ENCODE measurements at places on chromosomes 7 and 10. TPM values are rescaled to one million over a fixed set of nuclear protein-coding genes. Genes with fewer than 3 reads are reported as not detected.

- H3K27ac ChIP-seq, result no peak overlapping the region
- H3K4me1 ChIP-seq, result no peaks in the 10 kb centered on the region
- H3K4me3 ChIP-seq, result no peak overlapping the region
- DNase-seq, result no peak
These were observed 105.2 kb downstream of the TCERG1L start for GRCh38 chr10:131206111-131206995.

- H3K4me3 ChIP-seq, result no peak overlapping the region
- H3K27ac ChIP-seq, result no peak overlapping the region
- no peaks in the 10 kb centered on the region for H3K27me3 ChIP-seq
- no peak for DNase-seq
These were observed 52.3 kb upstream of the SEPHS1 start for GRCh38 chr10:13400196-13400965.

GRCh38 chr7:91767820-91768219 is 112.7 kb downstream of the MTERF1 start:
- H3K4me1 ChIP-seq, result peaks cover 7% of the 10 kb centered on the region
- H3K36me3 ChIP-seq, result no peaks in the 10 kb centered on the region
- H3K4me3 ChIP-seq, result no peak overlapping the region
- no peak overlapping the region for H3K27ac ChIP-seq
- H3K27me3 ChIP-seq, result no peaks in the 10 kb centered on the region

GRCh38 chr7:31074120-31074383 is 21.9 kb downstream of the ADCYAP1R1 start:
- DNase-seq, result no peak
- no peaks in the 10 kb centered on the region for H3K36me3 ChIP-seq

The ERVW-1 gene
- total RNA-seq, result 0.15 TPM

- H3K27ac ChIP-seq, result no peak within 1 kb of the TSS
- no peaks in the 10 kb centered on the region for H3K36me3 ChIP-seq
- H3K27me3 ChIP-seq, result no peaks in the 10 kb centered on the region
- DNase-seq, result no peak
- H3K4me3 ChIP-seq, result no peak within 1 kb of the TSS
- peaks cover 9% of the 10 kb centered on the region for H3K4me1 ChIP-seq
These were observed at the start of gene TDRD1 for GRCh38 chr10:114179148-114179547. TSS of gene TDRD1 (plus strand) at chr10:114179353. CDS start at chr10:114187832, 8,479 bp downstream.

DNA sequence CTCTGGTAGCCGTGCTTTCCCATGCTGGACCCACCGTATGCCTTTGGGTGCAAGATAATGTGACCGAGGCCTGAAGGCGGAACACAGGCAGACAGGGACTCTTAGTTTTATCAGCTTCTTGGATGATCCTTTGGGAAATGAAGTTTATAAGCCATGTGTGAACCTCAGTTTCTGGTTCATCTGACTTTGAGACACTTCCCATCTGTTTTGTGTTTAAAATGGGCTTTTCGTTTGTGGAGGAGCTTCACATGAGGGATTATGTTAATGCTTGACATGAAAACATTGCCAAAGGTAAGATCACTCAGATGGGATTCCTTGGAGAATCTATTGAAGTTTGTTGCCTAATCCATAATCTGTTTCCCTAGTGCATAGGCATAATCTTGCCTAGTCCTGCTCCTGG is 249.8 kb upstream of the LYZL1 start:
- no peak overlapping the region for H3K27ac ChIP-seq
- no peak overlapping the region for H3K4me3 ChIP-seq
- DNase-seq, result no peak
- H3K36me3 ChIP-seq, result no peaks in the 10 kb centered on the region
- no peaks in the 10 kb centered on the region for H3K27me3 ChIP-seq

DNA sequence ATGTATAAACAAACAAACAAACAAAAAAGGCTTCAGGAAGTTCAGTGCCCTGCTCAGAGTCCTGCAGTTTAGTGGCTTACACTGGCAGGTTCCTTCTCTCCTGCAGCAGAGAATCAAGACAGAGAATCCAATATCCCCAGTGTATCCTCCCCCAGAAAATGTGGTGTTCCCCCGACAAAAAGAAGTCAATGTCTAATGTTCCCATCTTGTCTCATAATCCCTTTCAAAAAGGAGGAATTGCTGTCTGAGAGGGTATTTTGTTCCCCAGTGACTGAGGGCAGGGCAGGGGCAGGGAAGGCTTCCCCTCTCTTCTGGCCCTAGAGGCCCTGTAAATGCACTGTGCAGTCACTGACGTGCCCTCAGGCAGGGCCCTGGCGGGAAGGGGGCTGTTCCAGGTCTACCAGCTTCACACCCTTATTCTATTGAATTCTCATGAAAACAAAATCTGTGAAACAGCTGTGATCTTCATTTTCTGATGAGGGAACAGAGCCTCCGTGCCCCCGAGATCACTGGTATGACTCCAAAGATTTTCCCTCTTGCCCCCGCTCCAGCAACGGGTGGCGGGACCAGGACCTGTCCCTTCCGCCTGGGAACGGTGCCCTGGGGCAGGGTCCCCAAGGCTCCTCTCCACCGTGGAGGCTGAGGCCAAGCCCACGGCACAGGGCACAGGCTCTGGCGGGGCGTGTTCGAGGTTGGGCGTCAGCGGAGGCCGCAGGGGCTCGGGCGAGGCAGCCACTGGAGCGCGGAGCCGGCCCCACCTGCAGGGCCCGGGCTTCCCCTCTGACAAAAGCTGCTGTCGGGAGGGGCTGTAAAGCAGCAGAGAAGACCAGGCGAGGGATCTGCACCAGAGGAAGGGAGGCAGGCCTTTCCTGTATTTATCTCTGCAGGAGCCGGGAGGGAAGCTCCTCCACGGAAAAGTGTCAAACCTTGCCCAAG is 13.4 kb upstream of the WDFY4 start:
- no peak overlapping the region for H3K27ac ChIP-seq
- no peak overlapping the region for H3K4me3 ChIP-seq
- peaks cover 11% of the 10 kb centered on the region for H3K27me3 ChIP-seq
- DNase-seq, result no peak

- no peaks in the 10 kb centered on the region for H3K27me3 ChIP-seq
- no peaks in the 10 kb centered on the region for H3K4me1 ChIP-seq
- no peak overlapping the region for H3K27ac ChIP-seq
- no peaks in the 10 kb centered on the region for H3K36me3 ChIP-seq
- no peak overlapping the region for H3K4me3 ChIP-seq
These were observed 41.4 kb downstream of the STAM start for GRCh38 chr10:17685233-17685840.

DNA sequence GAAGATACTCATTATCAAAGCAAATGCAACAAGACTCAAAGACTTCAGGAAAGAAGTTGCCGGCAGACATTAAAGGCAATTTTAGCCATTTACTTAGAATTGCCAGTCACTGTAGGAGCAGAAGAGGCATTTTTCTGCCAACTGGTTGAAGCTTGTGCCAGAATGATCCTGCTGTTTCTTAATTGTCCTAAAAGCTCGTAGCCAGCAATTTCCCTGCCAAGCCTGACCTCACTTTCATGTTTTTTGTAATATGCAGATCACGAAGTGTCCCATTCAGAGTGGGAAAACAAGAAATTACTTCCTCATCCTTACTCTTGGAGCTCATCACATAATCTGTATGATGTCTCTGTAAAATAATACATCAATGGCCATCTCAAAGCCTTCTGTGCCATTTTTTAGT is 130.9 kb upstream of the ANKRD1 start:
- peaks cover 8% of the 10 kb centered on the region for H3K4me1 ChIP-seq
- no peak overlapping the region for H3K4me3 ChIP-seq
- no peaks in the 10 kb centered on the region for H3K27me3 ChIP-seq
- DNase-seq, result peak; percentile 67

- no peak overlapping the region for H3K27ac ChIP-seq
- no peak for DNase-seq
- H3K36me3 ChIP-seq, result no peaks in the 10 kb centered on the region
- peaks cover 10% of the 10 kb centered on the region for H3K4me1 ChIP-seq
- no peak overlapping the region for H3K4me3 ChIP-seq
These were observed 131.5 kb downstream of the ANLN start for GRCh38 chr7:36521133-36521532.

- peaks cover 15% of the 10 kb centered on the region for H3K36me3 ChIP-seq
- peaks cover 14% of the 10 kb centered on the region for H3K4me1 ChIP-seq
- H3K4me3 ChIP-seq, result no peak overlapping the region
- DNase-seq, result peak; percentile 85
These were observed 14.6 kb downstream of the IFIT3 start for GRCh38 chr10:89342206-89342958.

DNA sequence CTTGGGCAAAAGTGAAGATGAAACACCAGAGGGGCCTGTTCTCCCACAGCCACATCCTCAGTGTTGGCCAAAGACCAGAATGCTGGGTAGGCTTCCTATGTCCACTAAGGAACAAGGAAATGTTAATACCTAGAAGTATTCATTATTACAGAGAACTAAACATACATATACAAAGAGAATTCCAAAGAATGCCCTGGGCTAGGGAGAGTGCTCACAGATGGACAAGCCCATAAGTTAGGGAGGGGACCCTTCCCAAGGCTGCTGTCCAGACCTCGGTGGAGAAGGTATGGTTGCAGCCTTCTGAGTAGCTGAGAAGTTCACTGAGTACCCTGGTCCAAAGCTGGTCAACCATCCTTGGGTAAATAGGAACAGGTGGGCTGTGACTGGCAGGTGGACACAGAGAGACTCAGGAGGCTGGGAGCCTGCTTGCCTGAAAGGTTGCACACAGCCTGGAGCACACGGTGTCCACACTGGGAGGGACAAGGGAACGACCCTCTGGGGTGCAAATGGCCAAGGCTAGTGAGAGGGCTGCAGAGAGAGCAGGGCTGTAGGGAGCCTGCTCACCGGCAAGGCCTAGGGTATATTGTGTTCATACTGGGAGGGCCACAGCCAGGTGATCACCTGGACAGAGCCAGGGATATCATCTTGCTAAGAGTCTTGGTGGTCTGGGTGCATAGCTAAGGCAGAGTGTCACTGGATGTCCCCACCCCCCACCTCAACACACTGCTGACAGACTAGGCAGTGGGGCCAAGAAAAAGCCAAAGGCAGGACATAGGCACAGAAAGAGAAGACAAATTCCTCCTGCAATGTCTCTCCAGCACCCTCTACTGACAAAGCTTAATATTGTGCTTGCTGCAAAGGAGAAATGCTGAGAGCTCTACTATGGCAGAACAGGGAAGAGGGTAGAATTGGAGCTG is 40.3 kb downstream of the CPVL start:
- H3K36me3 ChIP-seq, result no peaks in the 10 kb centered on the region
- no peak overlapping the region for H3K4me3 ChIP-seq
- H3K4me1 ChIP-seq, result peaks cover 12% of the 10 kb centered on the region
- no peak overlapping the region for H3K27ac ChIP-seq

GRCh38 chr10:8045726-8046494 is 8.6 kb upstream of the GATA3 start:
- no peaks in the 10 kb centered on the region for H3K36me3 ChIP-seq
- no peak for DNase-seq
- peak overlapping the region; percentile 44 for H3K4me3 ChIP-seq
- H3K27ac ChIP-seq, result no peak overlapping the region

- H3K4me3 ChIP-seq, result no peak overlapping the region
- no peak for DNase-seq
- H3K27me3 ChIP-seq, result no peaks in the 10 kb centered on the region
- peaks cover 23% of the 10 kb centered on the region for H3K4me1 ChIP-seq
- H3K36me3 ChIP-seq, result no peaks in the 10 kb centered on the region
These were observed 22.3 kb downstream of the BZW2 start for GRCh38 chr7:16668049-16668858.

The GPR26 gene
- total RNA-seq, result not detected

- H3K27me3 ChIP-seq, result no peaks in the 10 kb centered on the region
- DNase-seq, result no peak
- no peak overlapping the region for H3K27ac ChIP-seq
- no peaks in the 10 kb centered on the region for H3K36me3 ChIP-seq
- H3K4me1 ChIP-seq, result no peaks in the 10 kb centered on the region
These were observed 16.7 kb upstream of the C10orf90 start for GRCh38 chr10:126687121-126687606.

- DNase-seq, result no peak
- H3K27me3 ChIP-seq, result no peaks in the 10 kb centered on the region
- H3K4me3 ChIP-seq, result no peak overlapping the region
- H3K36me3 ChIP-seq, result no peaks in the 10 kb centered on the region
- no peaks in the 10 kb centered on the region for H3K4me1 ChIP-seq
These were observed 119.5 kb upstream of the AGK start for GRCh38 chr7:141431711-141432110.

The FKBP6 gene
- total RNA-seq, result not detected

DNA sequence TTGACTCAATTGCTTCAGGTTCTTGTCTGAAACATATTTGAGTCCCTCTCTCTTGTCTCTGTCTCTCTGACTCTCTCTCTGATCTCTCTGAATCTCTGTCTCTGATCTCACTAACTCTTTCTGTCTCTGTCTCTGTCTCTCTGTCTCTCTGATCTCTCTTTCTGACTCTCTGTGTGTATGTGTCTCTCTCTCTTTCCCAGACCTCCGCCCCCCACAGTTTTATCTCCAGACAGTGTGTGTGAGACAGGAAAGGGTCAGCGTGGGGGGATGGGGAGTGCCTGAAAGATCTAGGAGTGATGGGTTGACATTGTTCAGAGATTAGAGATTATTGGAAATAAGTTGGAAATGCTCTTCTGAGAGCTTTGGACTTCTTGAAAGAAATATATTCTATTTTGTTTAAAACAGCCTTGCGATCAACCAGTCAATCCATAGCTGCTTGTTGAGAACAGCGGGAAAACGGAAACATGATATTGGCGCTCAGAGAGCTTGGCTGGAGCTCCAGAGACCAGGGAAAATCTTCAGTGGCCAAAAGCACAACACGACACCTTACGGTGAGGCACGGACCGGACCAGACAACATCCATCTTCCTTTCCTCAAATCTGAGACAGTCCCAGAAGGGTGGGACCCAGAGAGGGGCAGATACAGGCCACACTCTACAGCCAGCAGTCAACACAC is 35.5 kb downstream of the CALML3 start:
- no peak overlapping the region for H3K27ac ChIP-seq
- DNase-seq, result peak; percentile 47
- peaks cover 20% of the 10 kb centered on the region for H3K4me1 ChIP-seq
- no peaks in the 10 kb centered on the region for H3K36me3 ChIP-seq

- DNase-seq, result peak; percentile 98
- H3K36me3 ChIP-seq, result peaks cover 19% of the 10 kb centered on the region
- H3K27me3 ChIP-seq, result no peaks in the 10 kb centered on the region
- H3K27ac ChIP-seq, result peak within 1 kb of the TSS; percentile 97
- peak within 1 kb of the TSS; percentile 96 for H3K4me3 ChIP-seq
These were observed at the start of gene MEPCE for GRCh38 chr7:100429637-100430492. TSS of gene MEPCE (plus strand) at chr7:100429831. CDS start at chr7:100430019, 188 bp downstream.

DNA sequence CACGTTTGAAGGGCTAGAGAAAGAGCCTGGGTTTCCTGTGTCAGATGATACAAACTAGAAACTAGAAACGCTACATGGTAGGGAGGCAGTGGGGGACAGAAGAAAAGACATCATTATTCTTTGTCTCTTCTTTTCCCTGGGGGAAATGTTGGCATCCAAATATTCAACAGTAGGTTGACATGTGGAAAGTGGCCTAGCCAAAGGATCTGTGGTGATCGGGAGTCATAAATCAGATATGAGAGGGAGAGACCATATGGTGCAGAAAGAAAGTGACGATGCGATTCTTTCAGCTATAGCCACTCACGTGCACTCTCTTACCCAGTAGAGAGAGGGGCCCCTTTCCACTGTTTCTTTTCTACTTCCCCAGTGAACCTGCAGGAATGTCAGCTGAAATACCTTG is 964.7 kb downstream of the LRMDA start:
- no peak overlapping the region for H3K4me3 ChIP-seq
- no peak for DNase-seq
- no peak overlapping the region for H3K27ac ChIP-seq

The ST8SIA6 gene
- 5.2 TPM for total RNA-seq

The ZNF727 gene
- total RNA-seq, result 2.8 TPM

All from suprapubic skin (tissue), 4 donors.